ENCODE measurements at places on chromosomes 11 and 22.

DNA sequence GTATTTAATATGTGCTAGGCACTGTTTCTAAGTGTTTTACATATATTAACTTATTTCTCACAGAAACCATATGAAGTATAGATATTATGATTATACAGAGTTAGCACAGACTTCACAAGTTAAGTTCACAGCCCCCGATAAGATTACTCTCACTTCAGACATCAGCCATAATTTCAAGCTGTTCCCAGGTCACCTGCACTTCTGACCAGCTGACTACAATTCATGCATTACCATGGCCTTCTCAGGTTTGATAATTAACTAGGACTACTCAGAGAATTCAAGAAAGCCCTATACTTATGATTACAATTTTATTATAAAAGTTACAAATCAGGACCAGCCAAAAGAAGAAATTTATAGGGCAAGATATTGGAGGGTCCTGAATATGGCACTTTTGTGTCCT lies 68.2 kb upstream of the RRM1 start:
- no peak for DNase-seq

DNA sequence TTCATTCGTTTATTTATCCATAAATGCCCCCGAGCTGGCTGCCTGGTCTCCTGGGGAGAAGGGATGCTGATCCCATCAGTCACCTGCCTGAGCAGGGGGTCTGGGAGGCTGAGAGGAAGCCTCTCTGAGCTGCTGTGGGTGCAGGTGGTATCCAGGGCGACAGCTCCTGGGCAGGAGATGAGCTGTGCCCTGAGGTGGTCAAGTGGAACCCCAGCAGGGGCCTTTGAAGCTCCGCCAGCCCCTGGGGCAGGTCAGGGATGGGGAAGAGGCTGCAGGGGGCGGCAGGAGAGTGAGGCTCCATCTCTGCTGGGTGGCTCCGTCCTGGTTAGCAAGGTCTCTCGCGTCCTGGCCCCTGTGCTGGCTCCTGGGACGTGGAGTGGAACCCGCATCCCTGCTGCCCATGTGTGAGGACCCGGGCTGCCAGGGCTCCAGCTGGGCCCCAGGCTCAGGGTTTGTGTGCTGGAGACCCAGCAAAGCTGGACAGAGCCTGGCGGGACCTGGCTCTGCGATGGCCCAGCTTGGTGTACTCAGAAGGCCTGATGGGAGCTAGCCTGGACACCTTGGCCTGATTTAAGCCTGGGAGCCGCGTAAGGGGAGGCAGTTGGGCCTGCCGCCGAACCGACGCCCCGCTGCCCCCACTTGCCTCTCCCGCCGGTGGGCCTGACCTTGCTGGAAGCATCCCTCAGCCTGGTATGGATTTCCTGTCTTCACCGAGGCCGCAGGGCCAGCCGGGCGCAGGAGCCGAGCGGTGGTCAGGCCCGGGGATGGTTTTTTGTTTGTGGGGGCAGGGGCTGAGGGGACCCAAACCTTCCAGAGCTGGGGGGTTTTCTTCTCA lies 44.5 kb downstream of the RTN4R start:
- DNase-seq, result no peak

- DNase-seq, result no peak
Measured at GRCh38 chr11:72815110-72815618, 953 bp downstream of the ATG16L2 start.

GRCh38 chr11:67007126-67007525 lies 15.8 kb upstream of the SYT12 start:
- DNase-seq, result no peak

GRCh38 chr11:15800111-15800800 lies 556.1 kb downstream of the SOX6 start:
- DNase-seq, result no peak
